Hematopoietic multipotent progenitor cell treated with erythropoietin and hydrocortisone succinate and interleukin-3 and kit ligand, for 17 days (in vitro differentiated cells): ENCODE measurements at places on chromosomes 11 and 22.

DNA sequence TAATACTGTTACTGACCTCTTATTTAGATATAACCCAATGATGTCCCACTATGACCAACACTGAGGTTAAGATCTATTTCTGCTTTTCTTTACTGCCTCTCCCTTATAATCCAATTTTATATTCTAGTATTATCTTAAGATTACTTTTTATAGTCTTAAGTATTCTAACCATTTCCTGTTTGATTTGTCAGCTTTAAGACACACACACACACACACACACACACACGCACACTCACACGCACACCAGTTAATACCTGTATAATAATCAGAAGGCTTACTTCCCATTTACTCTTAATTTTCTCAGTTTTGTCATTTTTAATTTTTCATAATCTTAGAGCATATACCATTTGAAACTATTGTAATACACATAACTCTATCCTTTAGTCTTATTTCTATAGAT, 226.0 kb upstream of the C11orf87 start:
- DNase-seq = no peak

DNA sequence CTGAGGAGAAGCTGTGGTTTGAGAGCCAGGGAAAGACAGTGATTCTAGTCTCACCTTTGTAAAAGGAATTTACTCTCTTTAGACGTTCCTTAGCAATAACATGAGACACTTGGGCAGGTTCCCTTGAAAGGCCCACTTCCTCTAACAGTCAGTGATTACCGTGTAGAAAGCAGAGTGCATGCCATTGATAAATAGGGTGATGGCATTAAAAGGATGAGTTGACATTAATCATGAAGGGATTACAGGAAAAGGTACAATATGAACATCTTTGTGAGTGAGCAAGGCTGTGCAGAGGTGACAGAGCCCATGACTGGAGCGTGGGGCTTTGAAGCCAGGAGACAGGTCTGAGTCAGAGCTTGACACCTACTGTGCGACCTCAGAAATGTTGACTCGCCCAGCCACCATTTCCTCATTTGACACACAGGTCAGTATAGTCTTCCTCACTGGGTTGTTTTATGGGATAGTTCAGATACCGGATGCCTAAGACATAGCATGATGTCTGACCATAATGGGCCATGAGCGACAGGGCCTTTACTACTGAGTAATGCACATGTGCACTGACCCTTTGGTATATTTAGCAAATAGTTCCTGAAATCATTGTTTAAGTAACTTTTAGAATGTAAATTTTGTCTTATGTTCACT, 341.7 kb upstream of the MTNR1B start:
- DNase-seq = no peak

GRCh38 chr11:125931668-125932067, 14.2 kb upstream of the VSIG10L2 start:
- DNase-seq = no peak

DNA sequence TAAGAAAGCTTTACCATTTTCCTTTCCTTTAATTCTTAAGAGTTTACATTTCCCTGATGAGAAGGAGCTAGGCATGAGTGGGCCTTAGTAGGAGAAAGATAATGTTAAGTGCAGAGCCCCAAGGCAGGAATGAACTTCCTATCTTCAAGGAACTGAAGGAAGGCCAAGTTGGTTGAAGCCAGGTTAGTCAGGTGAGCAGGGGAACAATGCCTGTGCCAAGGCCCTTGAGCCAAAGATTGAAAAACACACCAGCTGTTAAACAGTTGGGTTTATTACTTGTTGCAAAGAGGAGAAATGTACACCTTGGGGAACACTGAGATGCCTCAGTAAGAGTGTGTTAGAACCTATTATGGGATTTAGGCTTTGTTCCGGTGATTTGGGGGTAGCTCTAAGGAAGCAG, 10.0 kb downstream of the CNTF start:
- DNase-seq = no peak

DNA sequence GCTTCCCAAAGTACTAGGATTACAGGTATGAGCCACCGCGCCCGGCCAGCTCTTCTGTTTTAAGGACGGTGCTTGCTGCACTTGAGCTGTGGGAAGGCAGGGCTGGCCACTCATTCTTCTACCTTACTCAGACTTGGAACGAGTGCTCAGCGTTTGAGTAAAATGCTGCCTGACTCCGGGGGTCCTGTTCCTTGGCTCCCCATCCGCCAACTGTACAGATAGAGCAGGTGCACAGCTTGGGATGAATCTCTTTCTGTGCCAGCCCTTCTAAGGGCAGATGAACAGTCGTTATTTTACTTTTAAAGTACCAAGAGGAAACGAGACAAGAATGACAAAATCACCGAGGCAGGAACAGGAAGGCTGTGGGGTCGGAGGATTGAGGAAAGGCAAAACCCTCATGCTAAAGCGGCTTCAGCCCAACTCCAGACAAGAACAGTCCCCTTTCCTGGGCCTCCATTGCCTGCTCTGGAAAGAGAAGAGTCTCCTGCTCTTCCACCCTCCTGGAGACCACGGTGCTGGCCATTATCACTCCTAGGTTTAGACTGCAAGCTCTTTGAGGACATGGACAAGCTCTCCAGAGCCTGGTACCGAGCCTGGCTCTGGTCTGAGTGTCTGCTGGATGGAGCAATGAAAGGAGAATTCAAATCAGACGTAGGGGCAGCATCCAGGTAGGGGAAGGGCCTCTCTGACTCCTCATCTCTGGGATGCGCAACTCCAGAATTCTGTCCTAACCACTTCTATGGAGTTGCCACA, 1.1 kb upstream of the SUN2 start:
- no peak for DNase-seq

- DNase-seq = peak; percentile 62
Observed at GRCh38 chr22:31585161-31585859, 76.7 kb downstream of the PISD start.

DNA sequence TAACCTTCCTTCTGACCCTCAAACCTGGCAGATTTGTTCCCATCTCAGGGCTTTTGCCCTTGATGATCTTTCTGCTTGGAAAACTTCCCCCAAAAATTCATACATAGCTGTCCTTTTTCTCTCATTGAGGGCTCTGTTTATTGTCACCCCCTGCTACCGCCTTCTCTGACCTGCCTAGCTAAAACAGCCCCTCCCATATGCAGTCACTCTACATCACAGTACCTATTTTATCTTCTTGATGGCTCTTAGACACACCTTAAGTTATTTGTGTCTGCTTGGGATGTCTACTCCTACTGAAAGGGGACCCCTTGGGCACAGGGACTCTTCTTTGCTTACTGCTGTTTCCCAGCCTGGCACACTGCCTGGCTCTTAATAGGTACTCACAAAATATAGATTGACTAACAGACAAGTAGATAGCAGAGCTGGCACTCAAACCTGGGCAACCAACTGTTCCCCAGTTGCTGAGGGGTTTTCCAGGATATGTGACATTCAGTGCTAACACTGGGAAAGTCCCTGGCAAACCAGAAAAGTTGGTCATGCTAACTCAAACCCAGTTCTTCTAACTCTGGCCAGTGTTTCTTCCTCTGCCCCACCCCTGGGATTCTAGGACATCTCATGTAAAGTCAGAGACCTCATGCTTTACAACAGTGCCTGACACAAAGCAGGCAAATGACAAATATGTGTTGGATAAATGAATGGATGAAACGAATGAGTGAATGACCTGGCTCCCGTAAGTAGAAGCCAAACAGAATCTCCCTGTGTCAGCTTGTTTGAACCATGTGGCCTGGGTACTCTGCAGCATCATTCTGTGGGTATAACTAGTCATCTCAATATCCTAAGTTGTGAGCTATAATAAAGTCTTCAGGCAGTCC, 19.8 kb upstream of the FJX1 start:
- DNase-seq = no peak

GRCh38 chr11:2775083-2775625, 75.4 kb upstream of the KCNQ1OT1 start:
- DNase-seq = no peak

- DNase-seq = no peak
Observed at GRCh38 chr22:32217465-32217864, 12.6 kb upstream of the RFPL2 start.

DNA sequence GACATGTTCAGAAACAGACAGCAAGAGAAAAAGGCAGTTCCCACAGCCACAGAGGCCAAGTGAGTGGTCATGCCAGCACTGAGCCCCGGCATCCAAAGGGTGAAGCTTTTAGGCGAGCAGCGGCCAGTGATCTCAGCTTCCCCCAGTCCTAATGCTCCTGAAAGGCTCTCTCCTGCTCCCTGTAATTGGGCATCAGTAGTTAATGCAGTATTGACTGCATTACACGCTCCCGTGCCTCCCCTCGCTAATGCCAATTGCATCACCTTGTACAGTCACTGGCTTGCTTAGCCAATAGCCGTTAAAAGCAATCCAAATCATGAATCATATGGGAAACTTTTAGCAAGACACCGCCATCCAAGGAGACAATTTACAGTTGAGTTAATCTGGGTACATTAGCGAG, 4.9 kb downstream of the LMO1 start:
- no peak for DNase-seq

- no peak for DNase-seq
Observed at GRCh38 chr11:33631749-33632091, 68.9 kb downstream of the C11orf91 start.

DNA sequence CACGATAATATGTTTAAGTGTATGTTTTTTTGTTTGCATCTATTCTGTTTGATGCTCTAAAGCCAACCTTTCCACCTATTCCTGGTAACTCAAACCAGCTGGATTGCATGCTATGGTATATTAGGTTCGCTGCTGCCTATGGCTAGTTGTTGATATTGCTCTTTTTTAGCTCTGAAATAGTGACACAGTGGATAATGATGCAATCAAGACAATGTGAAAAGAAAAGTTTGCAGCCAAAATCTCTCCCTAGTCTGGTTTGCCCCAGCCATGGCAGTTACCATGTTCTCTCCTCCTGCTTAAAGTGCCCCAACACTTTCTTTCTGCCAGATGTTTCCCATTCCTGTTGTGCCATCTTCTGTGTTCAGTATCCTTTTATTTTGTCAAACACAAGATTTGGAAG, 269.7 kb downstream of the DYNC2H1 start:
- DNase-seq = no peak

- no peak for DNase-seq
Observed at GRCh38 chr22:19448076-19448607, 631 bp upstream of the C22orf39 start.

DNA sequence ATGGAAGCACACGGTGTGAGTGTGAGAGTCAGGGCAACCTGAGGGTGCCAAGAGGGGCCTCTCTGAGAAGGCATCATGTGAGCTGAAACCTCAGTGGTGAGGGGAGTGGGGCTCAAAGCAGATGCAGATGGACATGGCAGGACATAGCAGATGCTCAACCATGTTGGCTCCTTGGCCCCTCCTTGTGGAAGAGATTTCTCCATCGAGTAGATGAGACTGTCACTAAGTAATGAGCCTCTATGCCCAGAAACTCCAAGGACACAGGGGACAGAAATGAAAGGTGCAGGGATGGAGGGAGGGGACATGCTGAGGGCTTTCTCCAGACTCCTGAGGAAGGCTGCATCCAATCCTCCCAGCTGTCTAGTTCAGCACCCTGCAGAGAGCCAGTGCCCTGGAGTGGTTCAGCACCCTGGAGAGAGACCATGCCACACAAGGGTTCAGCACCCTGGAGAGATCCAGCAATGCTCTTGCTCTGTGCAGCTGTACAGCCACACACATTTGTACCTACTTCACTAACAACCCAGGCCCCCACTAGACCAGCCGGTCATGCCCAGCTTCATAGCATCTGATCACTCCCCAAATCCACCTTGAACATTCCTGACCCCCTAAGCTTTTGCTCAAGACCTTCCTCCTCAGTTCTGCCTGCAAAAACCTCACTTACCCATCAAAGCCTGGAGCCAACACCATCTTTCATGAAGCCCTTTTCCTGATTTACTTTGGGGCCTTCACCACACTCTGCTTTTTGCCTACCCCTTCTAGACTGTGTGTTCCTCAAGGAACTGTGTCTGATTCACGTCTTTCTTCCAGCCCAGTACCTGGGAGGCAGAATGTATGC, 252.0 kb downstream of the CTTN start:
- DNase-seq = no peak

GRCh38 chr11:44188643-44189042, 93.2 kb downstream of the EXT2 start:
- DNase-seq = no peak

- no peak for DNase-seq
Observed at GRCh38 chr11:57163160-57163868, 18.4 kb upstream of the LRRC55 start.

DNA sequence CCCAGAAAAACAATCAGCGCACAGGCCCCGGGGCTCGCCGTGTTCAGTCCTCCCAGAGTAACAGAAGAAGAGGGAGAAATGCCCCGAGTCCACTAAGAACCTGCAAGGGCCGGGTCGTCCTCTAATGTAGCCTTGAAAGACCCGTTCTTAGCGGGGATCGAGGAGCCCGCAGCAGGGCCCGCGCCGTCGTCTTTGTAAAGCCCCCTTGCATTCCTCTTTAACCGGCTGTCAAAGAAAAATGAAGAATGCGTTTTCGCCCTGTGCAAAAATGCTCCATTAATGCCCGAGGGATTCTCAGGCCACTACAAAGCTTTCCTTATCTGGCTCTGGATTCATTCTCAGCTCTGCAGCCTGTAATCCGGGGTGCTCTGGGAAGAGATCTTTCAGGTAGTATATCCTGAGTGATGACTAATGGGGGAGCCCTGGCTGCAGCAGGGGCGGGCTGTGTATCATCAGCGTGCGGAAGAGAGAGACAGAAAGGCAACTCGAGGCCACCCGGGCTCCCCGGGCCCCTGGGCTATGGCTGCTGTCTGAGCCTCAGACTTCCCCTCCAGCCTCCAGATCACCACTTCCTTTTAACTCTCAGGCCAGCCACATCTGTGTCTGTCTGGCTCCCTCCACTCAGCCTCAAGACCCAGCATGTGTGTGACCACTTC, 78.2 kb downstream of the FBLN1 start:
- DNase-seq = no peak

DNA sequence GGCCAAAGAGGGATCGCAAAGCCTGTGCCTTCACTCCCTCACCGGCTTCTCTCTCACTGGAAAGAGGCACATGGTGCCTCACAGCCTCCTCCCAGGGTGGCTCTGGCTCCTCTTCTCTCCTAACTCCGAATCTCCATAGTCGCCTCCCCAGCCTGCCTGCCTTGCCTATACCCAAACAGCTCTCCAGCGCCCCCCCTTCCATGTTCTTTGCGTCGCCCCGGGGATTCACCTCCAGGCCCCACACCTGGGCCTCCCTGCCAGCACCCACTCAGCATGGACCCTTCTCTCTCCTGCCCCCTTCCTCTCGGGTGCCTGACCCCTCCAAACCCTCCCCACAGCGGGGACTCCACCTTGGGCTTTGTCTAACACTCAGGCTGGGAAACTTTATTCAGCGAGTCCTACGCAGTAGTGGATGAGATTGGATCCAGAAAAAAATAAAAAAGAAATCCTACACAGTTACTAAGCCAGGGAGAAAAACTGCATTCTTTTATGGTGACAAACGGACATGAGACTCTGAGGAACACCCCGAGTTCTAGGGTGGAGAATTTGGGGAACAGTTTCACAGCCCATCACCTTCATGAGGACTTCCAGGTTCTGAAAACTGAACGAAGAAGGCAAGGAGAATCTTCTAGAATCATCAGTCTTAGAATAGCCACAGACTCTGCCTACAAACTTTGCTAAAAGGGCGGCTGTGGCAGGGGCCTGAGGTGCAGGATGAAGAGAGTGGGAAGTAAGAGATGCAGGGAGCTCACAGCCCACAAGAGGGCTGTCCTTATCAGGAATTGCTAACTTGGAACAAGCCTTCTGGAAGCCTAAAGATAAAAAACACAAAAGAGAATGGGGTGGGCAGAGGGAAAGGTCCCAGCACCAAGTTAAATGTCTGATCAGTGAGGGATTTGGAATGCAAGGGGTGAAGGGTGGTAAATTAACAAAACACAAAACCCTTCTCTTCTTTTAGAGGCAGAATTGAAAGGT, 5.3 kb downstream of the PPM1F start:
- no peak for DNase-seq
